ENCODE measurements at places on chromosomes 11 and 22. TPM values are rescaled to one million over a fixed set of nuclear protein-coding genes. Genes with fewer than 3 reads are reported as not detected.

GRCh38 chr11:44094260-44094868 is 1.1 kb upstream of the EXT2 start:
- peak; percentile 73 for DNase-seq

- DNase-seq, result no peak
These were observed 22.6 kb downstream of the APLNR start for GRCh38 chr11:57214494-57214893.

- DNase-seq, result no peak
These were observed 4.8 kb downstream of the VPS26B start for GRCh38 chr11:134229126-134229790.

OR8H1 gene
- total RNA-seq, result not detected

DNA sequence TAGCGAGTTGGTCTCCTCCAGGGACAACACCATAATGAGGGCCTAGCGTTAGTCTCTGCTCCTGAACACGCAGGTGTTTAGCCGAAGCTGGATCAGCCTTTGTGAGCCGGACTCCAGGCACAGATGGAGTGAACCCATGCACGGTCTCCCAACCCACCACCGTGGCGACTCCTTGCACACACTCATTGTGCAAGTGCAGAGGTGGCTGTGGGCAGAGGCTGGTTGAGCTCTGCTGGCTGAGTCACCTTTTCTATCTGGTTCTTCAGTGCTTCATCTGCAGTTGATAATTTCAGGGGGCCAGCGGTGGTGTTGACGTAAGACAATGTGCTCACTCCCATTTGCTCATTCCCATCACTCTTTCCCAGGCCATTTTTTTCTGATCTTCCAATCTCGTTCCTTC is 72.1 kb upstream of the SLC22A12 start:
- no peak for DNase-seq

DNA sequence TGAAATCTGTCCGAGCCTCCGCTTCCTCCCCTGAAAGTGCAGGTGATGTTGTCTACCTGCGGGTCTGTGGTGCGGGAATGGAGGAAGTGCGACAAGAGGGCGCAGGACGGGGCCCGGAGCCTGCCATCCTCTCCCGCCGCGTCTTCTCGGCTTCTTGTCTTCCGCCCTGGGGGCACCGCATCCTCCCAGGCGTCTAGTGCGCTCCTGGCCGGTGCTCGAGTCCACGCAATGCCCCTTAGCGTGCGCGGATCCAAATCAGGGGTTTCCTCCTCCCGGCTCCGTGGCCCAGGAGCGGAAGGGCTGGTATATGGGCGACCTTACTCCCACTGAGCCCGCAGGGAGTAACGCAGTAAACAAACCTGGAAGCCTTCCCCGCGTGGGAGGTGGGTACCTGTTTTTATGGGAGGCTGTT is 405 bp downstream of the SFI1 start:
- no peak for DNase-seq

All from pancreas (tissue), 10 donors.